ENCODE measurements at places on chromosomes 4 and X.

GRCh38 chr4:121799208-121799823, 1.8 kb upstream of the EXOSC9 start:
- no peak for DNase-seq

DNA sequence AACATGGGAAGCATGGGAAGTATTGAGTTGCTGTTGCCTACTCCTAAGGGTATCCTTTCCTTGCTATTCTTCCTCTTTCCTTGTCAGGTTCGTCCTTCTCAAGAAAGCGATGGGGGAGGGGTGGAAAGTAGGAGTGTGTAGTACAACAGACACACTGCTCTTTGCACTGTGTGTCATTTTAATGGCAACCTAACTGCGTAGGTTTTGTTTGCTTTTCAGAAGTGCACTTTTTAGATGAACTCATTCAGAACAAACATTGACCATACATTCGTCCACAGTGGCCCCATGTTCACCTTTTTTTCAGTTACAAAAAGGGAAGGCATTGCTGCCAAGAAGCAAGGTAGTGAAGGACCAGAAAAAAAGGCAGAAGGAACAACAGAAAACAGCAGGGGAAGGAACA, 10.2 kb upstream of the YIPF6 start:
- no peak for DNase-seq

GRCh38 chrX:15158736-15159406, 111.0 kb downstream of the ASB9 start:
- no peak for DNase-seq

DNA sequence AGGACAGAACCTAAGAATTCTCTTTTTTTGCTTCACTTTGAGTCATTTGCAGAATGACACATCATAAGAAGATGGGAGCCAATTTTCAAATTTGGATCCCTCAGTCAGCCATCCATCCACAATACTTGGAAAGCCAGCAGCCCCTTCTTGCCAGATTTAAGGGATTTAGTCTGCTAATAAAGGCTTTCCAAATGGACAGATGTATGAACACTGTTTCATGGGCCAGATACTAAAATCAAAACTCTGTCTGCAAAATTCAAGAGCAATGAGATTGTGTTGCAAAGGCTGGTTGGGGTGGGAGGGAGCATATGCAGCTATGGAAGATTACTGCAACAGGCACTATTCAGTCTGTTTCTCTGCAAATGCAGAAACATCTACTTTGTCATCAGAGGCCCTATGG, 37.7 kb upstream of the KCNIP4 start:
- DNase-seq = no peak

GRCh38 chrX:15328131-15328530, 7.2 kb downstream of the PIGA start:
- no peak for DNase-seq

GRCh38 chr4:16194214-16194613, 32.1 kb downstream of the TAPT1 start:
- no peak for DNase-seq
